ENCODE measurements at places on chromosomes 13 and 19.

- peak; percentile 49 for DNase-seq
These were observed 9.9 kb upstream of the ACSBG2 start for GRCh38 chr19:6125571-6125989.

- DNase-seq, result no peak
These were observed 604.2 kb upstream of the PCDH20 start for GRCh38 chr13:62019858-62020257.

DNA sequence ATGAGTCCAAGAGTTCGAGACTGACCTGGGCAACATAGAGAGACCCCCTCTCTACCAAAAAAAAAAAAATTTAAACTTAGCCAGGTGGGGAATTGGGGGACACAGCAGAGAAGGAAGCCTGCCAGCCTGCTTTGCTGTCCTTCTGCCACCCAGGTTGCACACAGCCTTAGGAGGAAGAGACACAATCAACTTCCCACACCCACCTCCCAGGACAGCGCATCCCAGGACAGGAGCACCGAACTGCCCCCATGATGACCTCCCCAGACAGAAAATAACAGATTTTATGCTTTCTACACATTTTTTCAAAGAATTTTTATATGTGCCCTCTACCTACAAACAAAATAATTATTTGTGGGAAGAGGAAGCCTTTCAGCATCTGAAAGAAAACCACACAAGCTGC, 126.0 kb upstream of the ZNF507 start:
- DNase-seq, result no peak

DNA sequence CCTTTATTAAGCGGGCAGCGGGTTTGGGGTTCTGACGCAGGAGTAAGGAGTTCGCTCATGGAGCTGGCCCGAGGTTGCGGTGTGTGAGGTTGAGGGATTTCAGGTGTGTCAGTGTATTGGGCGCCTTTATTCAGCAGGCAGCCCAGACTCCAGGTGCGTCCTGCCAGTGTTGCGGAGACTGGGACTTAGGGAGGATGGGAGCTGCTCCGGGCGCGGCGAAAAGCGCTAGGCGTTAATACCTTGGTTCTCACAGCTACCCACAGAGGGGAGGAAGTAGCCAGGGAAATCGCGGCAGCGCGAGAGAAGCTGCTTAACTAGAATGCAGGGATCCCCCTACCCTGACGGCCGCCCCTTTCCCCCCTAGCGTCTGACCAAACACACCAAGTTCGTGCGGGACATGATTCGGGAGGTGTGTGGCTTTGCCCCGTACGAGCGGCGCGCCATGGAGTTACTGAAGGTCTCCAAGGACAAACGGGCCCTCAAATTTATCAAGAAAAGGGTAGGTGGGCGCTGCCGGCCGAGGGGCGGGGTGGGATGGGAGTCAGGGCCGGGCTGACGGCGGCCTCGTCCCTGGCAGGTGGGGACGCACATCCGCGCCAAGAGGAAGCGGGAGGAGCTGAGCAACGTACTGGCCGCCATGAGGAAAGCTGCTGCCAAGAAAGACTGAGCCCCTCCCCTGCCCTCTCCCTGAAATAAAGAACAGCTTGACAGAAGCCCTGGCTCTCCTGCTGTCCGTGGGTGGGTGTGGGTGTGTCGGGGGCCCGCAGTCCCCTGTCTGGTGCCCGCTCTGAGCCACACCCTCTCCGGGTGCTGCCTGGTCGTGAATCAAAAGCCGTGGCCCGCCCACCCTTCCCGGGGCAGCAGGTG, 1.1 kb downstream of the RPL36 start:
- peak; percentile 53 for DNase-seq

- no peak for DNase-seq
These were observed 7.7 kb upstream of the ZNF611 start for GRCh38 chr19:52742516-52742915.

GRCh38 chr13:53015971-53016370, 12.6 kb upstream of the OLFM4 start:
- no peak for DNase-seq

DNA sequence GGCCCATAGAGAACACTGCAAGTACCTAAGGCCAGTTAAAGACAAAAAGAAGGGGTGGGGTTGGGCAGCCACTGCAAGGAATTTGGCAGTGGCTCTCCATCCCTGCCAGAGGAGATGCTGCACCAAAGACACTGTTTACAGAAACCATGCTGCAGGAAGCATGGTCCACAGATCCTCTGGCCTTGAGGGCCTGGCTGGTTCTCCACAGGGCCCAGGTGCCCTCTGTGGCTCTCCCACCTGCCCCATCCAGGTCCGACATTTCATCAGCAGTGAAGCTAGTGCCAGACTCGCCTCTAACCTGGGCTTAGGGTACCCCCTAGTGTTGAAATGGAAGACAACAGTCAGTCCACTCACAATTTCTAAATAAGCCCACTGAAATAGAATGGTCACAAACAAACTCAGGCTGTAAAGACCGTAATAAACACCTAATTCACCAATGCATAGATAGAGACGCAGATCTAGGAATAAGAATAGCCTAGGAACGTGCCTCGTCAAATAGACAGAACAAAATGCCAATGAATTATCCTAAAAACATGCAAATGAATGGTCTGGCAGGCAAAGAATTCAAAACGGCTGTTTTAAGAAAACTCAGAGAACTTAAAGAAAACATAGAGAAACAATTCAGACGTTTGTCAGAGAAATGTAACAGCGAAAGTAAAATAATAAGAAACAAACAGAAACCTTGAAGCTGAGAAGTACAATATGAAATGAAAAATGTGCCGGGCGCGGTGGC, 23.3 kb downstream of the LYPD4 start:
- DNase-seq, result peak; percentile 57

DNA sequence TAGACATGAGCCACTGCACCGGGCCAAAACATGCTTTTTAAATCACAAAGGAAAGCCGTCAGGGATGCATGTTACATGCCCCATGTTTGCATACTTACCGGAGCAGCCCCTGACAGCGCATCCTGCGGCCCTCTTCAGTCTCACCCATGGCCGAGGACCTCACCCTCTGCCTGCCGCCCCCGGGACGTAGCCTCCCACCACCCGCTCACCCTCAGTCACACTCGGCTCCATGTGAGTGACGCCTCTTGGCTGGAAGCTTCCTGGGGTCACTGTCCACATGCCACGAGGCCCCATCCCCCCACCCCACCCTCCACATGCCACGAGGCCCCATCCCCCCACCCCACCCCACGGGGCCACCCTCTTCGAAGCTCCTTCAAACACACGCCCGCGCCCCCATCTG, 46.1 kb upstream of the SPACA7 start:
- no peak for DNase-seq

DNA sequence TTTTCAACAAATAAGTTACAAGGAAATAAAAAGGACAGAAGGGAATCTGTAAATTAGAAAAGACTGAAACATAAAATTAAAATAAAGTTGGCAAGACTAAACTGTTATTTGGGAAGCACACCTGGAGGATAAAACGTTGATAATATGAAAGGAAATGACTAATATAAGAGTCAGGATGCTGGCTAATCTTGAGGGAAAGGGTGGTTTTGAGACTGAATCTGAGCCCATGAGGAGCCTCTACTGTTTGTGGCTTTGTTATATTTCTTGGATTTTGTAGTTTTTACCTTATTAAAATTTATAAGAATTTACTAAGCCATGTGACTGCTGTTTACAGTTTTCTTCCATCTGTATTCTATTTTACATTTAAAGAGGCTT, 718.0 kb upstream of the SPRY2 start:
- DNase-seq, result no peak

DNA sequence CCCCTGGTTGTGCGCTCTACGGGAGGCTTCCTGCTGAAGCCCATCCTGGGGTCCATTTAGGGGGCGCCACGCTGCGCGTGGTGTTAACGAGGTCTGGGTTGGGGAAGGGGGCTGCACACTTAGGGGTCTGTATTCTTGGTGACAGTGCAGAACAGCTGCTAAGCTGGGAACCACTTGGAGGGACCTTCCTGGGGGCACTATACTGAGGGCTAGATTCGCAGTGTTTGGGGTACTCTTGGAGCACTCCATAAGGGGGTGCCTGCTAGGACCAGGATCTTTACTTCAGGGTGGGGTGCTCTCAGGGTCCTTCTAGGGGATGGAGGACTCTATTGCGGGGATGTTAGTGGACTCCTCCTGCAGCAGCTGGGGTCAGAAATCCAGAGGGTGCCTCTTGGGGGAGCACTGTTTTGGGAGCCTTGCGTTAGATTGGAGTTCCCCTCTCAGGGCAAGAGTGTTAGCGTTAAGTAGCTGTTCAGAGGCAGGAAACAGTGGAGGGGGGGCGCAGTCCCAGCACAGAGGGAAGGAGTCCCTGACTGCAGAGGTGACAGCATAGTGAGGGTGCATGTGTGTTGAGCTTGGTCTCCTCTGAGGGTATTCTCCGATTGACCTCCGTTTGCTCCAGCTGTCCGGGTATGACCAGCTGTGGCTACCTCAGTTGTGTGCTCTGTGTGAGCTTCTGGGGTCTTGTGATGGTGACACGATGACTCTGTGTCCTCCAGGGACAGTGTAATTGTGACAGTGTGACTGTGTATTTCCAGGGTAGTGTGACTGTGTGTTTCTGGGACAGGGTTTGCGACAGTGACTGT, 1.1 kb downstream of the PDE4A start:
- DNase-seq, result no peak

GRCh38 chr13:93304134-93304533, 77.5 kb downstream of the GPC6 start:
- no peak for DNase-seq

GRCh38 chr19:19192910-19193423, 909 bp downstream of the RFXANK start:
- DNase-seq, result no peak

DNA sequence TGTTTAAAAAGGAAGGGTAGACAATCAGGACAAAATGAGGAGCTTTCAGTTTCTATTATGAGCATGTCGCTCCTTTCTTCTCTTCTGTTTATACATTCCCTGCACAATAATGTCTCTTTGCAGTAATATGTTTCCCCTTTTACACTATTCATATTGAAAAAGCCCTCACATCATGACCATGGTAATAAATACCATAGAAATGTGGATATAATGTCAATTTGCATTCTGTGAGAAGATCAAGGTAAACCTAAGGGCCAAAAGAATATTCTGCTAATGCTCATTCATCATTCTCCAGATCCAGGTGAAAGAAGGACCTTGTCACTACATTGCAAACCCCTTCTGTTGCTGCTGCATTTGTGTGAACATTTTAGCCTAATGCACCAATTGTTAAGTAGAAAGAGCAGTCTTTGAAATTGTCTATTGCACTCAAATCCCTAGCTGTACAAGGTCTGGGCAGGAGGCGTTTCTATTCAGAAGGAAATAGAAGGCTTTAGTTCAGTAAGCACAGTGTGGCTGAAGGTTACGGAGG, 117.6 kb upstream of the SOX21 start:
- no peak for DNase-seq

GRCh38 chr19:1998712-1999708, 16.5 kb downstream of the BTBD2 start:
- no peak for DNase-seq

GRCh38 chr13:22549126-22549525, 631.7 kb upstream of the SGCG start:
- peak; percentile 26 for DNase-seq

GRCh38 chr19:46515879-46516350, 20.2 kb upstream of the PNMA8B start:
- DNase-seq, result no peak

DNA sequence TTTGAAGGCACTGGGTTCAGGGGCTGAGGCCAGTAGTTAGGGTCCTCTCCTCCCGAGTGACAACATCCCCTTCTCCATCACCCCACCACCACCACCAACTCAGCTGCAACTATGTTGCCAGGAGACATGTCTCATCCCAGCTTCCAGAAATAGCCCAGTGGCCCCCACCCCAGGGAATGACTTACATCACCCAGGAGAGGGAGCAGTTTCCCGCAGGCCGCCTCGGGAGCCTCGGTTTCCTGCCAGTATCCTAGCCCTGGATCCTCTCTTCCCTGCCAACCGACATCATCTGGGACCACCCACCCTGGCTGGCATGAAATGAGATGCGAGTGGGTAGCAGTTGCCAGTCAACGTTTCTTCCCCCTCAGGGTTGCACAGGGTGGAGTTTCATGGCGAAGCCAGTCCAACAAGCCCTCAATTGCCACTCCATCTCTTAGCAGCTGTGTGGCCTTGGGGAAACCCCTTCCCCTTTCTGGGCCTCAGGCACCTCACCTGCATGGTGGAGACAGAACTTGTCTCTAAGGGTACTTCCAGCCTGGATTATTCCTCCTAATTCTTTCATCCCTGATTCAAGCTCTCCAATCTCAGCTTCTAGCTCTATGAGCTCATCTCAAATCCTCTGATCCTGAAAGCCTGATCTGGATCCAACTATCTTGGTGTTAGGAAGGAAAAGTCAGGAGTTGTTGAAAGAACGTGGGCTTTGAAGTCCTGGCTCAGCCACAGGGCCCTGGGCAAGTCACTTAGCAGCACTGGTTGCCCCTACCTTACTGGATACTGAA, 3.9 kb upstream of the GSK3A start:
- DNase-seq, result peak; percentile 77

DNA sequence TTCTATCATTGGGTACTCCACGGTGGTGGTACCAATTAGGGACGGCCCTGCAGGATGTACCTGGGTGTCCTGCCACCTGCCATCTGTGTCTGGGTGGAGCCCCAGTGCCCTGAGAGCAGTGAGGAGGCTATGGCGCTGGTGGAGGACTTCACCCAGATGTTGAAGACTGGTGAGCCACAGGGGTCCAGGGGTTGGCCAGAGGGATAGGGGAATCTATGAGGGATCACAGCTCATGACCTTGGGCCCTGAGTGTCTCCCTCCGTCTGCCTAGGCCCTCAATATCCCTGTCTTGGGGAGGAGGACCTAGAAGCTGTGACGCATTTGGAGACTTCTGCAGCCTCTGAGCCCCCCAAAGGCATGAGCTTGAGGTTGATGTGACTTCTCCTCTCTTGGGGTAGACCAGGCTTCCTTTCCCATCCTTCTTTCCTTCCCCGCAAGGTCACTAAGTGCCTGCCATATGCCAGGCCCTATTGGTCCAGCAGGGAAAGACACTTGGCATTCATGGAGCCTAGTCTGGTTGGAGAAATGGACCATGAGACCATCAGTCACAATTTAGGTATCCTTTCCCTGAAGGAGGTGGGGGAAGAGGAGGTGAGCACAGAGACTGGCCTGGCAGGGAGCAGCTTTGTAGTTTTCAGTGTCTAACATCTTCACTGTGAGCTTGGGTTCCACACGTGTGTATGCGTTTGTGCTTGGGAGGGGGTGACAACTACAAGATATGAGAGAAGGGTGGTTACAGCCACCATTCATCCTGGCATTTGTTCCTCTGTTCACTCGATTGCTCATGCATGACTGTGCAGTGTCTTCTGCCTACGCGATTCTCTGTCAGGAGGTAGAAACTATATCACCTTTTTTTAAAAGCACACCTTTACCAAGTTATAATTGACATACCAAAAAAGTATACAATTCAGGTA, 5.1 kb upstream of the MZF1 start:
- DNase-seq, result no peak

DNA sequence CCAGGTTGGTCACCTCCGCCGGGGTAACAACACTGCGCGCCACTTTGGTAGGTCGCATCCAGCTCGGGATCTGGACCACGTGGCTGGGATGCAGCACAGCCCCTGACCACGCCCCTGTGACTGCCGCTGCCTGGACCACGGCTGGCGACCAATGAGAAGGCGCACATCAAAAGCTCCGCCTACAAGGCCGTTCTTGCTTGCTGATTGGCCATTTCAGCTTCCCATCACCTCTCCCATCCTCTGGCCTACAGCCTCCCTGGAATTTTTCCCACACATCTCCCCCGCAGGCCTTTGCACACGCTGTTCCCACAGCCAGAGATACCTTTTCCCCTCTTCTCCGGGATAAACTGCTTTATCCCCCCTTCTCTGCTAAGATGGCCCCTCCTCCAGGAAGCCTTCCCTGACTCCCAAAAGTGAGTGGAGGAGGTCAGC, 12.5 kb upstream of the MAP1S start:
- DNase-seq, result peak; percentile 90

Data from brain (organoid and tissue), 16 donors.